ENCODE measurements at places on chromosomes 11 and 22.
A peak's percentile ranks its signal among the peaks of the same experiment; 100 is the strongest.

- DNase-seq: no peak
Measured at GRCh38 chr11:34449013-34449412, 10.3 kb downstream of the CAT start.

DNA sequence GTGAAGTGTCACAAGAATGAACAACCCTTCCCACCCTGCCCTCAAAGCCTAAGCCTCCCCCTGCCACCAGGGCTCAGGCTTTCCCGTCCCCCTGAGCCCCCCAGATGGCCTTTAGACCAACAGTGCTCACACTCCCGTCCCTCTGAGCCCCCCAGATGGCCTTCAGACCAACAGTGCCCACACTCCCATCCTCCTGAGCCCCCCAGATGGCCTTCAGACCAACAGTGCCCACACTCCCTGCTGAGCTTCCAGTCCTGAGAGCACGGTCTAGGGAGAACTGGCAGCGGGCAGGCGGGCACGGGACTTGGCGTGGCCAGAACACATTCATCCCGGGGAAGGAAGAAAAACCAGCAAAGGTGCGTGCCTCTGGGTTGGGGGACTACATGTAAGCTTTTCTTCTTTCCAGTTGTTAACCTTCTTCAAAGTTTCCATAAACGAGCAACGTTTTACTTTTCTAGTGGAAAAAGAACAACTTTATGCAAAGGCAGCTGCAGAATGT is 2.5 kb downstream of the MRGPRG start:
- DNase-seq: no peak

- no peak for DNase-seq
Measured at GRCh38 chr11:44351006-44351660, 41.2 kb upstream of the ALX4 start.

DNA sequence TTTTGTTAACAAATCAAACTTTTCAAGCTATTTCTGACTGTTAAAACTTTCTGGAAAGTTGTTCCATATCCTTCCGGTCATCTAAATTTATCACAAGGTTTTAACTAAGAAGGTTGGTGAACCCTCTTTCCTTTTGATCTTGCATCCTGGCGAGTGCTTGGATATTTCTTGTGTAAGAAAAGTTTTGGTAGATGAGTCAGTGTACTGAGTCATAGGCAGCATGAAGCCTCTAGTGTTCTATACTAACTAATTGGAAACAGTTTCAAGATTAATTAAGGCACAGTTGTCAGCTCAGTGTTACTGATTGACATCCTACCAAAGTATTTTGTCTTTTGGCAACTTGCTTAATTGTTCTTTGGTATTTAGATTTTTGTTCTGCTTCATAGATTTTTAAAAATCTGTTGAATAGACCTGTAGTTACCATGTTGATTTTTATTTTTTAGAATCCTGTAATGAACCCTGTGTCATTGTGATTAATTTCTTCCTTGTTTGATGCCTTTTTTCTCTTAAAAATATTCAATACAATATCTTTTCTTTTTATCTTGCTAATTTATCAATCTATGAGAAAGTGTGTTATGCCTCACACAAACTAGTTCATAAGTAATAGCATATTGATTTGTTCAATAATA is 38.0 kb downstream of the METTL15 start:
- peak; percentile 81 for DNase-seq

DNA sequence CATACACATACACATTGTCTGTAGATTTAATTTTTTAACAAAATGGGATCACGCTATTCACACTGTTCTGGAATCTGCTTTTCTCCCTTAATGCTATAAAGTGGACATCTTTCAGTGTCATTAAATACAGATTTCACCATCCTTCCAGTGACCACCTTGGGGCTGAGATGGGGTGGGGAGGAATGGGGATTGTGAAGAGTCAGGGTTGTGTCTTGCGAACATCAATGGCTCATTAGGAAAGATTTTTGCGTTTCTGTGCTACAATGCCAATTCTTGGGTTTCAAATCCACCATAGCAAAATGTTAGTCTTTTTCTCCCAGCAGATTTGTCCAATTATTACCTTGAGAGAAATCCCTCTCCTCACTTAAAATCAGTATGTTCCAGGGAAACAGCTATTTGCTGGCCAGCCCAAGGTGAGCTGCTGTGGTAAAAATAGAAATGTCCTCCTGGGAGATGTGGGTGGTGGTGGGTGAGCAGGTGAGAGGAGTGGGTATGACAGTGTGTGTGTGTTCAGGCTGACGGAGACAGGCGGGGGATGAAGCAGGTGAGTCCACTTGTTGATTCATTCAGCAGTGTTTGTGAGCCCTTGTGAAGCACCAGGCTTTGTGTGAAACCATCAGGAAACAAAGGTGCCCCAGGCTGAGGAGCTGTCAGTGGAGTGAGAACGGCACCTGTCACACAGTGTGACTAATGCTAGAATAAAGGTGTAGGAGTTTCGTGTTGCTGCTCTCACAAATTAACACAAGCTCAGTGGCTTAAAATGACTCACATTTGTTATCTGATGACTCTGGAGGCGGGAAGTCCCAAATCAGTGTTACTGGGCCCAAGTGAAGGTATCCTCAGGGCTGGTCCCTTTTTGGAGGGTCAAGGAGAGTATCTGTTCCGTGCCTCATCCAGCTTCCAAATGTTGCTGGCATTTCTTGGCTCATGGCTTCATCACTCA is 1.7 kb upstream of the CBX6 start:
- DNase-seq: no peak

GRCh38 chr11:20443596-20443995 is 56.1 kb downstream of the PRMT3 start:
- DNase-seq: no peak

- no peak for DNase-seq
Measured at GRCh38 chr11:83140691-83141455, 16.1 kb upstream of the PCF11 start.

DNA sequence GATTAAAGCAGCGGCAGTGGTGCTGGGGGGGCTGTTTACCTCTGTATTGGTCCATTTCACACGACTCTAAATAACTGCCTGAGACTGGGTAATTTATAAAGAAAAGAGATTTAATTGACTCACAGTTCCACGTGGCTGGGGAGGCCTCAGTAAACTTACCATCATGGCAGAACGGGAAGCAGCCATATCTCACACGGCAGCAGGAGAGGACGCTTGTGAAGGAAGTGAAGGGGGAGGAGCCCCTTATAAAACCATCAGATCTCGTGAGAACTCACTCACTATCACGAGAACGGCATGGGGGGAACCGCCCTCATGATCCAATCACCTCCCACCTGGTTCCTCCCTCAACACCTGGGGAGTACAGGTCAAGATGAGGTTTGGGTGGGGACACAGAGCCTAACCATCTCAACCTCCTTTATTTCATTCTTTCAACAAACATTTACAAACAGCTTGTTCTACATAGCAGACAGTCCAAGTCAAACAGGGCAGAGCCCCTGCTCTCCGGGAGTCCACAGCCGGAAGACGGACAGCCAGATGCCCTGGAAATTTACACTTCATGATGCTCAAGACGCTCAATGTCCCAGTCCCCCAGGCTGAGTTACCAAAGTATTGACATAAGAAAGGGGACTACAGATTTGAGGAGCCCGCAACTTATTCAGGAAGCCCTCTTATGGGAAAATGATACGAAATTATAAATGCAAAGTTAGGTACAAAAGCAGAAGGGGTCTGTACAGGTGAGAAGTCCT is 26.3 kb upstream of the HMGXB4 start:
- DNase-seq: peak; percentile 39
